Tibial artery (tissue), 4 donors: ENCODE measurements at places on chromosomes 5 and 9.

- H3K4me3 ChIP-seq = no peak overlapping the region
- no peaks in the 10 kb centered on the region for H3K36me3 ChIP-seq
- H3K4me1 ChIP-seq = no peaks in the 10 kb centered on the region
- no peaks in the 10 kb centered on the region for H3K27me3 ChIP-seq
- no peak overlapping the region for H3K27ac ChIP-seq
Measured at GRCh38 chr5:26236936-26237335, 801.5 kb downstream of the CDH9 start.

DNA sequence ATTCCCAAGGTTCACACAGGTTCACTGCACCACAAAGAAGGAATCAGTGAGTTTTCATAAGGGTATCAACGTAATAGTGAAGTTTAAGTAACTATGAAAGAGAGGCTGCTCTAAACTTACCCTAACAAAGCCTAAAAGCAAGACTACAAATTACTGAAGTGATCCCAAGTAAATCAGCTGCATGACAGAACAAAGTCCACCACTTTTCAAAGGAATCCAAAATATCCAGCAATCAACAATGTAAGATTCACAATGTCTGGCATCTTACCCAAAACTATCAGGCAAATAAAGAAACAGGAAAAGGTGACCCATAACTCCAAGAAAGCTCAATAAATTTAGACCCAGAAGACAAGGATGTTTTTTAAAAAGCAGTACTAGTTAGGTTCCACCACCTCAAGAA, 70.1 kb downstream of the GNAQ start:
- DNase-seq = no peak
- H3K4me1 ChIP-seq = no peaks in the 10 kb centered on the region
- H3K27ac ChIP-seq = peak overlapping the region; percentile 63
- H3K36me3 ChIP-seq = no peaks in the 10 kb centered on the region
- H3K27me3 ChIP-seq = no peaks in the 10 kb centered on the region

DNA sequence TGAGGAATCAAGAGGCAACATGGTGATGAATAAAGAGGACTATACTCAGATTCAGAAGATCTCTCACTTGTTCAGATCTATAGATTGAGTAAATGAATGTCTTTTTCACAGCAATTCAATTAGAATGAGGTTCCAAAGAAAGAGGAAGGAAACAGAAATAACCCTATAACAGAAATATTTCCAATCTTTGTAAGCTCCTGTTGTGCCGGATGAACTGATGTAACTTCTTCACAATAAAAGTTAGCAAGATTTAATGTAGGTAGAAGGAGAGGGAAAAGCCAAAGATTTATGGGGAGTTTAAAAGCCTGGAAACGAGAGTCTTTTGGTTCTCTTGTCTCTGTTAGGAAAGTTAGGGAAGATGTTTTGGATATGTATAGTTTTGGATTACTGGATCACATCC, 92.1 kb downstream of the PBX3 start:
- no peaks in the 10 kb centered on the region for H3K36me3 ChIP-seq
- H3K27me3 ChIP-seq = no peaks in the 10 kb centered on the region
- H3K4me3 ChIP-seq = no peak overlapping the region
- no peak for DNase-seq

GRCh38 chr5:42965934-42966333, 74.2 kb downstream of the ANXA2R start:
- no peak overlapping the region for H3K4me3 ChIP-seq
- H3K4me1 ChIP-seq = no peaks in the 10 kb centered on the region
- H3K27ac ChIP-seq = no peak overlapping the region
- no peak for DNase-seq
- no peaks in the 10 kb centered on the region for H3K36me3 ChIP-seq
- H3K27me3 ChIP-seq = no peaks in the 10 kb centered on the region

DNA sequence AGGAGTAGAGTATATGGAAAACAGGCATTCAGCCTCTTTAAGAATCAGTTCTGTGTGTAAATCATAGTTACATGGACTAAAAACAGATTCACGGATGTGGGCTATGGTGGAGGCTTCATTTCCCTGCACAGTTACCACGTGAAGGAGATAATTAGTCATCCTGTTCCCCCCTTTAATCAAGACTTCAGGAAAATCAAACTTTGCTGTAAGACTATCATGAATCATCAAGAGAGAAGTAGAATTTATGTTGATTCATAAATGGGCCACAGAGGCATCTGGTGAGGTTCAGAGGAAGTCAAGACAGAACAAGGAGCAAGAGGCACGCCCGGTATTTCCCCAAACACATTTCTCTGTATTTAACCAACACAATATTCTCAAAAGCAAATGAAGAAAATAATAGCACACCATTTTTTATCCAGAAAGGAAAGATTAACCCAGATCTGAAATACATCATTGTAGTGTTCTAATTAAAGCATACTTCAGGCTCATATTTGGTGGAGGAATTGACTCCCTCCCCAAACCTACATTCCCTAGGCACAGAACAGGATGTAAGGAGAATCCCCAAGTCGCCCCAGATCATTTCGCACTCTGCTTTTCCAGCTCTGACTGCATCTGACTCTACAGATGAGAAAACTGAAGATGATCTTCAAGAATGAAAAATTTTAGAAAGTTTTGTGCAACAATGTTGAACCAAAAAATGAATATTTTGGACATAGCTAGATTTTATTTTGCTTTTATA, 175.8 kb upstream of the GAS1 start:
- no peak overlapping the region for H3K4me3 ChIP-seq
- peak overlapping the region; percentile 42 for H3K27ac ChIP-seq
- no peaks in the 10 kb centered on the region for H3K27me3 ChIP-seq
- H3K36me3 ChIP-seq = no peaks in the 10 kb centered on the region

GRCh38 chr5:115472271-115473025, 72.1 kb downstream of the FEM1C start:
- no peaks in the 10 kb centered on the region for H3K27me3 ChIP-seq
- no peaks in the 10 kb centered on the region for H3K36me3 ChIP-seq
- peaks cover 8% of the 10 kb centered on the region for H3K4me1 ChIP-seq

- no peak for DNase-seq
- no peak overlapping the region for H3K27ac ChIP-seq
- H3K36me3 ChIP-seq = no peaks in the 10 kb centered on the region
- no peak overlapping the region for H3K4me3 ChIP-seq
- no peaks in the 10 kb centered on the region for H3K4me1 ChIP-seq
- H3K27me3 ChIP-seq = no peaks in the 10 kb centered on the region
Measured at GRCh38 chr5:10896016-10896415, 135.0 kb upstream of the DAP start.

DNA sequence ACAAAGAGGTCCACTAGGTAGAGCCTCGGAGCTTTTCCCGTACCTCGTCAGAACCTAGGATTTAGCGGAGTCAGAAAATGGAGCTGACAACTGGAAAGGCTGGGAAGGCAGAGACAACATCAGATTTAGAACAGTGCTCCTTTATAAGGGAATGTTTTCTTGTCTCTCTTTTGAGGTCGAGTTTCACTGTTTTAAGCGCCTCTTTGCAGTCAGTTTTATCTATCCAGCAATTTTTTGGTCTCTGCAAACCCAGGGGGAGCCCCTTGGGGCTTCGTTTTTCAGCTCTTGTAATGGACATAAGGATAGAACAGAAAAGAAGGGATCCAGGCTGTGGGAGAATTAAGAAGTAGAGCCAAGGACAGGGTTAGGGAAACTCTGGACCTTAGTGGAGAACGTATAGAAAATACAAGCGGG, 80.5 kb downstream of the FNBP1 start:
- peaks cover 19% of the 10 kb centered on the region for H3K4me1 ChIP-seq
- H3K27me3 ChIP-seq = no peaks in the 10 kb centered on the region
- peaks cover 3% of the 10 kb centered on the region for H3K36me3 ChIP-seq
- no peak for DNase-seq
- peak overlapping the region; percentile 95 for H3K27ac ChIP-seq

- no peaks in the 10 kb centered on the region for H3K4me1 ChIP-seq
- no peaks in the 10 kb centered on the region for H3K27me3 ChIP-seq
- DNase-seq = no peak
- H3K36me3 ChIP-seq = no peaks in the 10 kb centered on the region
- H3K4me3 ChIP-seq = no peak overlapping the region
- H3K27ac ChIP-seq = no peak overlapping the region
Measured at GRCh38 chr5:178487911-178488600, 102.1 kb downstream of the COL23A1 start.

DNA sequence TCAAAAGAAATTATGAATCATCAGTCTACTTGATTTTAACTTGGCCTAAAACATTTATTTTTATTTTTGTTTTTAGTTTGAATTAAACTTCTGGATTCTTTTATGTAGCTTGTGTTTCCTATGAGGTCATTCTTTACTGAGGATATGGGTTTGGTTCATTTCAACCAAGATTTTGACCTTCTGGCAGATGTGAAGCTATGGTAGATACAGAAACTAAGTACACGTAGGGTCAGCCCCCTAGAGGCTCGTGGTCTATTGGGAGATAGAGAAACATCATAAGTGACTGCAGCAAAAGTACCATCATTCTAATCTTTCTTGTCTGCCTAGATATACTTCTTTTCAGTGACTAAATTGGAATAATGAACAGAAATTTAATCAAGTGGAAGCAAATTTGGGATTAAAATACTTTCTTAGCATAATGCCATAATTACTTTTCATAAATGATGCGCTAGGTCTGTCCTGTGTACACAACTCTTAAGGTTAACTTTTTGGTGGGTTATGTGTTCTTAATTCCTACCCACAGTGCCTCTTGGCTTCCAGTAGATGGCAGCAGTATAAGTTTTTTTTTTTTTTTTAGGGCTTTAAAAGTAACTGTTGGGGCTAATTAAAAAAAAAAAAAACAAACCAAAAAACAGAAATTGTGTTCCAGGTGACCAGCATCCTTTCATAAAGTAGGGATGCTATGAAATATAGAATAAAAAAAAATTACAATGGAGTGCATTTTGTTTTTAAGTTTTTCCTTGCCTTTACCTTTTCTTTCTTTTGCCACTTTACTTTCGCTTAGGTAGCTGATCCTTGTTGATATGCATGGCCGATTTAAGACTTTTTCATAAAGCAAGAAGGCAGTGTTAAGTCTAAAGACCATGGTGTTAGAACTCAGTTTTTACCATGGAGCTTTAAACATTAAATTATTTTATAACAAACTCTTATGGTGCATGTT, 49.9 kb downstream of the LRRTM2 start:
- H3K27me3 ChIP-seq = no peaks in the 10 kb centered on the region
- no peak overlapping the region for H3K4me3 ChIP-seq
- H3K27ac ChIP-seq = no peak overlapping the region
- peaks cover 30% of the 10 kb centered on the region for H3K36me3 ChIP-seq
- DNase-seq = no peak
- H3K4me1 ChIP-seq = peaks cover 4% of the 10 kb centered on the region

GRCh38 chr5:134138416-134139376, 24.2 kb downstream of the TCF7 start:
- no peak overlapping the region for H3K4me3 ChIP-seq
- H3K27me3 ChIP-seq = no peaks in the 10 kb centered on the region
- peak; percentile 6 for DNase-seq
- H3K4me1 ChIP-seq = no peaks in the 10 kb centered on the region
- H3K27ac ChIP-seq = no peak overlapping the region

GRCh38 chr9:95018099-95018936, 291.8 kb downstream of the AOPEP start:
- peak overlapping the region; percentile 26 for H3K4me3 ChIP-seq
- peaks cover 62% of the 10 kb centered on the region for H3K36me3 ChIP-seq
- DNase-seq = no peak
- no peaks in the 10 kb centered on the region for H3K27me3 ChIP-seq

DNA sequence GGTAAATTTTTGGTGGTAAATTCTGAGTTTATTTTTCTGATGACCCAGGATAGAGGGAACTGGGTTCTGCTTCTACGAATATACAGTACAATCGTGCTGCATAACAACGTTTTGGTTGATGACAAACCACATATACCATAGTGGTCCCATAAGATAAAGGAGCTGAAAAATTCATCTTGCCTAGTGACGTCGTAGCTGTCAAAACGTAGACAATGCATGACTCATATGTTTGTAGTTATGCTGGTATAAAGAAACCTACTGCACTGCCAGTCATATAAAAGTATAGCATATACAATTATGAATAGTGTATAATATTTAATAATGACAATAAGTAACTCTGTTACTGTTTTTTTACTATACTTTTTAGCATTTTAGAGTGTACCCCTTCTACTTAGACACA, 244.0 kb downstream of the GAS1 start:
- no peak for DNase-seq
- H3K27ac ChIP-seq = no peak overlapping the region
- no peak overlapping the region for H3K4me3 ChIP-seq
- no peaks in the 10 kb centered on the region for H3K27me3 ChIP-seq
- no peaks in the 10 kb centered on the region for H3K36me3 ChIP-seq
- no peaks in the 10 kb centered on the region for H3K4me1 ChIP-seq

DNA sequence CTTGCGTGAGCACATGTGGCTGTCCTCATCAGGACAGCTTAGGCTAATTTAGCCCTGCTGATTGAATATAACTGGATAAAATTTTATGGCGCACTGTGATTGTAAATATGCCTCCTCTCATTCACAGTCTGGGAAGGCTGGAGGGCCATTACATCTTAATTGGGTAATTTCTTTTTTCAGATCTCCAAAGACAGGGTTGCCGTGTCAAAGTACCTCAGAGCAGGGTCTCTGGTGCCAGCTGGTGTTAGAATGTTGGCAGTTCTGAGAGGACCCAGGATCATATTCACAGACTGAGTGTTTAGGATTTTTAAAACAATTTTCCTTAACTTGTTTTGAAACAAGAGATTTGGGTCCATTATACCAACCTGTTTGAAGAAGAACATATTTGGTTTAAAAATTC, 455.7 kb upstream of the TLE4 start:
- H3K4me3 ChIP-seq = no peak overlapping the region
- H3K4me1 ChIP-seq = no peaks in the 10 kb centered on the region
- no peaks in the 10 kb centered on the region for H3K36me3 ChIP-seq
- H3K27me3 ChIP-seq = no peaks in the 10 kb centered on the region

DNA sequence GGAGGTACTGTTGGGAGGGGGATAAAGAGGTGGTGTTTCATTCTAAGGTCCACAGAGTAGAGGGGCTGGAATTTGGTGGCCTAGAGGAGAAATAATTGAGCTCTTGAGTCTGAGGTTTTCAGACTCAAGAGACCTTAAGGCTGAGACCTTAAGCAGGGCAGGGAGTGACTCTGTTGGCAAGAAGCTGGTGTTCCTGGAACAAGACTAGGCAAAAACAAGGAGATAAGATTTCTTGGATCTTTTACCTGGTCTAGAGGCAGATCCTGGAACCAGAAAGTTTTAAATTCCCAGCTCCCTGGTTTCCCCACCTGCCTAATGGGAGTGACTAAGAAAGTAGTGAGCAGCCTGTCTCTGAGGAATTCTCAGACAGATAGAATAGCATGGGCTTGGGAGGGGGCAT, 4.1 kb upstream of the CCL21 start:
- DNase-seq = no peak
- H3K4me3 ChIP-seq = no peak overlapping the region
- H3K36me3 ChIP-seq = no peaks in the 10 kb centered on the region
- H3K27ac ChIP-seq = no peak overlapping the region

GRCh38 chr5:147532156-147532555, 22.3 kb upstream of the DPYSL3 start:
- no peak overlapping the region for H3K27ac ChIP-seq
- no peak for DNase-seq
- H3K4me3 ChIP-seq = no peak overlapping the region
- H3K27me3 ChIP-seq = no peaks in the 10 kb centered on the region
- H3K36me3 ChIP-seq = no peaks in the 10 kb centered on the region
- H3K4me1 ChIP-seq = no peaks in the 10 kb centered on the region

- H3K27ac ChIP-seq = no peak overlapping the region
- DNase-seq = no peak
- H3K36me3 ChIP-seq = no peaks in the 10 kb centered on the region
- H3K4me1 ChIP-seq = peaks cover 5% of the 10 kb centered on the region
- H3K27me3 ChIP-seq = no peaks in the 10 kb centered on the region
- H3K4me3 ChIP-seq = no peak overlapping the region
Measured at GRCh38 chr5:133030343-133031005, 4.1 kb upstream of the ZCCHC10 start.
